PC-9 (cell line): ENCODE measurements at places on chromosomes 16 and 17. TPM values are rescaled to one million over a fixed set of nuclear protein-coding genes. Genes with fewer than 3 reads are reported as not detected.

CCL13 gene
- not detected in 2 replicates for total RNA-seq

PTRH2 gene
- total RNA-seq, result 23.3 and 25.9 TPM in 2 replicates

KRTAP2-1 gene
- not detected in 2 replicates for total RNA-seq

MYH13 gene
- total RNA-seq, result not detected in 2 replicates

SPHK1 gene
- 5.5 and 9.3 TPM in 2 replicates for total RNA-seq

SLFN12L gene
- not detected in 2 replicates for total RNA-seq

EPN3 gene
- 15.6 and 22.8 TPM in 2 replicates for total RNA-seq

FBXL19 gene
- total RNA-seq, result 70.8 and 72.7 TPM in 2 replicates

ZP2 gene
- total RNA-seq, result not detected in 2 replicates

NDRG4 gene
- 4.8 and 6.0 TPM in 2 replicates for total RNA-seq

KRT39 gene
- not detected in 2 replicates for total RNA-seq

DNA sequence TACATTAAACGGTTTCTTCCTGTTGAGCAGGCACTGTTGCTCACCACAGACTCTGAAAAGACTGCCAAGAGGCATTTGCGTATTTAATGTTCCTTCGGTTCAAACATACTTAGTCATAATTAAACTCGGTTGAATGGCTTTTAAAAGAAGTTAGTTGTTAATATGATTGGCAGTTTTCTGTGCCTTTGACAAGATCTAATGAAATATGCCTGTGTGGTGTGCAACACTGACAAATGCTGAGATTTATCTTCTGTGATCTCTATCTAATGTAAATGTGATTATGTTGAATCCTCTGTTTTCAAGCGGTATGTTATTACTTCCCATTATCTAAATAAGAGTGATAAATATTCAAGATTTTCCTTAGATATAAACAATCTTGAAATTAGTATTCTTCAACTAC, 1046.6 kb downstream of the CDH8 start:
- H3K4me1 ChIP-seq, result no peaks in the 10 kb centered on the region
- H3K36me3 ChIP-seq, result no peaks in the 10 kb centered on the region
- no peaks in the 10 kb centered on the region for H3K27me3 ChIP-seq
- no peak overlapping the region for H3K27ac ChIP-seq
- H3K4me3 ChIP-seq, result no peak overlapping the region

DNA sequence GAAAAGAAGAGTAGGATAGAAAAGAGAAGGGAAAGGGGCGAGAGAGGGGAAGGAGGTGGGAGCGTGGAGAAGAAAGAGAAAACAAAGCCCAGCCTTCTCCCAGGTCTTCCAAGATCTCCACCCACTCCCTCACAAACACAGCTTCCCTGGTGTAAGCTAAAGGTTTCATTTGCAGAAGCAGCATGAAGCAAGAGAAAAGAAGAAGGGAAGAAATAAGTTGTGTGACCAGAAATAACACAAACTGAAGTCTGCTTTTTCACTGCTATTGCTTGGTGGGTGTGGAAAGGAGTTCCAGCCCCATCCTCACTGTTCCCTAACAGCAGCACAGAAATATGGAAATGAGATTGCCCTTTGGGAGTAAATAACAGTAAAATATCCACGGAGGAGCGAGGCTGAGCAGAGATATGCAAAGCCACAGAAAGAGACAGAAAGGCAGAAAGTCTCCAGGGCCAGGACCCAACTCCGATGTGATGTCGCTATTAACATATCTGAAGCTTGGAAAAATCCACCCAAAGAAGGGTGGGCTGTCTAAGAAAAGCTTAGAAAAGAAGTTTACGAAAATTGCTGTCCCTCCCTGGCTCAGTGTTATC, 10.3 kb upstream of the GAS7 start:
- H3K27me3 ChIP-seq, result peaks cover 39% of the 10 kb centered on the region
- no peak for DNase-seq
- H3K27ac ChIP-seq, result no peak overlapping the region
- H3K4me3 ChIP-seq, result no peak overlapping the region
- no peaks in the 10 kb centered on the region for H3K36me3 ChIP-seq

GRCh38 chr16:50644729-50645128, 36.4 kb downstream of the SNX20 start:
- DNase-seq, result peak; percentile 34
- no peak overlapping the region for H3K27ac ChIP-seq
- H3K4me1 ChIP-seq, result no peaks in the 10 kb centered on the region

- DNase-seq, result no peak
- no peaks in the 10 kb centered on the region for H3K36me3 ChIP-seq
- no peak overlapping the region for H3K27ac ChIP-seq
- no peaks in the 10 kb centered on the region for H3K4me1 ChIP-seq
These were observed 530 bp downstream of the NAA60 start for GRCh38 chr16:3444032-3444388.

- no peak overlapping the region for H3K4me3 ChIP-seq
- peak; percentile 22 for DNase-seq
- H3K36me3 ChIP-seq, result no peaks in the 10 kb centered on the region
These were observed 19.1 kb upstream of the GSG1L start for GRCh38 chr16:28082624-28083023.

GRCh38 chr16:62863139-62863538, 826.9 kb upstream of the CDH8 start:
- H3K27ac ChIP-seq, result no peak overlapping the region
- no peak for DNase-seq
- no peaks in the 10 kb centered on the region for H3K4me1 ChIP-seq
- H3K36me3 ChIP-seq, result no peaks in the 10 kb centered on the region
- no peaks in the 10 kb centered on the region for H3K27me3 ChIP-seq
- no peak overlapping the region for H3K4me3 ChIP-seq

GRCh38 chr17:43784068-43784467, 3.8 kb downstream of the CFAP97D1 start:
- H3K4me1 ChIP-seq, result 0 out of 2 replicates have a peak, but pooled peaks cover 3% of the 10 kb centered on the region
- peaks cover 20% of the 10 kb centered on the region; the same call in 1 of the 2 replicates for H3K27me3 ChIP-seq
- no peak for DNase-seq
- H3K36me3 ChIP-seq, result no peaks in the 10 kb centered on the region

DNA sequence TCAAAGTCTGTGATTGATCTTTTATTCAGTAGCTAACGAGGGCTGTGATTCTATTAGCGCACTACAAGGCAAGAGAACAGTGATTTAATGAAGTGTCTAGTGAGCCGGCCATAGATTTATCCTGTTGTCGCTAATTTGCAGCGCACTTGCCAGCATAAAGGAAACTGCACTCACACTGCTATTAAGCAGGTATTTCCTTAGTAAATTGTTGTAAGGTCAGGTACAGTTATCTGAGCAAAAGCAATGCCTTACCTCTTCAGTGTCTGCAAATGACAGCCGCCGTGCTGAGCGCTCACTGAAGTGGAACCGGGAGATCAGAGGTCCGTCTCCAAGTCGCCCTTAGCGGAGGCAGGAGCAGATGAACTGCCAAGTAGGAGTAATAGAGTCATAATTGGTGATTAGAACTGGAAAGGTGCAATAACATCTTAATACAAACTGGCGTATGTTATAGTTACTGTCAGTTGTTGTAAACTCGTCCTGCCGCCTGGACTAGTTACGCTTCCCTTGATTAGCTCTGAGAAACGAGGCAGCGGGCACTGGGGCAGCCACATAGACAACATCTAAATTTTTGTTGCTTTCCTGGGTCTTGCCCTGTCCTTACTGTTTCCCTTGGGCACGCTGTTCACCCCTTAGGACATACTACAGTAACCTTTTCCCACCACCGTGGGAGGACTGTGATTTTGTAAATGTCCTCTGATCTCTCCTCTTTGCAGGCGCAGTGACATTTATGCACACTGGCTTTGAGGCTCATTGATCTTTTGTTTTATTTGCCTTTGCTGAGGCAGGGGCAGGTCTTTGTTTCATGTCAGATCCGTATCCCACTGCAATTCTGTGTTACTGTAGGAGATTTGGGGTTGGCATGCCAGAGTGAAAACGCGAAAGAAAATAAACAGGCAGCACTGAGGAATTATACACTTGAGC, 363.1 kb downstream of the WWOX start:
- H3K27me3 ChIP-seq, result no peaks in the 10 kb centered on the region
- H3K27ac ChIP-seq, result no peak overlapping the region
- DNase-seq, result no peak
- no peak overlapping the region for H3K4me3 ChIP-seq

DNA sequence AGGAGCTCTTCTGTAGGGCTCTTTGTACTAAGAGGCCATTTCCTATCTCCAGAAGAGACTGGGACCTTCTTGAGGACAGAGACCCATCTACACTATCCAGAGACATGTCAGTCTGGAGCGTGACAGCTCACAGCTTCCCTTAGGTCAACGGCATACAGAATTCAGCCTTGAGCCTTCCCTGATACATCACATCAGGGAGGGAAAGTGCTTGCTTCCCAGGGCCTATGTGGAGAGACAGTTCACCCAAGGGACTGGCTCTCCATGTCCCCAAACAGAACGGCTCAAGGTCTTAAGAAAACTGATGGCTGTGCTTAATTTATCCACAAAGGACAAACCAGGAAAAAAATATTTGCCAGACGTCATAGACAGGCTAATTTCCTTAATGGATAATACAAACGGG, 7.7 kb downstream of the CENPV start:
- H3K36me3 ChIP-seq, result no peaks in the 10 kb centered on the region
- no peak overlapping the region for H3K27ac ChIP-seq
- no peaks in the 10 kb centered on the region for H3K27me3 ChIP-seq
- H3K4me1 ChIP-seq, result no peaks in the 10 kb centered on the region
- no peak overlapping the region for H3K4me3 ChIP-seq

- peaks cover 14% of the 10 kb centered on the region for H3K4me1 ChIP-seq
- H3K27ac ChIP-seq, result peak overlapping the region; percentile 95
- no peaks in the 10 kb centered on the region for H3K27me3 ChIP-seq
- H3K4me3 ChIP-seq, result peak overlapping the region; percentile 71
- peak; percentile 48 for DNase-seq
These were observed 823 bp downstream of the NBR1 start for GRCh38 chr17:43171586-43172487.

GRCh38 chr16:9607515-9608230, 516.2 kb downstream of the HAPSTR1 start:
- H3K36me3 ChIP-seq, result no peaks in the 10 kb centered on the region
- H3K4me1 ChIP-seq, result no peaks in the 10 kb centered on the region
- H3K4me3 ChIP-seq, result no peak overlapping the region
